ENCODE measurements at places on chromosomes 6 and 20.

DNA sequence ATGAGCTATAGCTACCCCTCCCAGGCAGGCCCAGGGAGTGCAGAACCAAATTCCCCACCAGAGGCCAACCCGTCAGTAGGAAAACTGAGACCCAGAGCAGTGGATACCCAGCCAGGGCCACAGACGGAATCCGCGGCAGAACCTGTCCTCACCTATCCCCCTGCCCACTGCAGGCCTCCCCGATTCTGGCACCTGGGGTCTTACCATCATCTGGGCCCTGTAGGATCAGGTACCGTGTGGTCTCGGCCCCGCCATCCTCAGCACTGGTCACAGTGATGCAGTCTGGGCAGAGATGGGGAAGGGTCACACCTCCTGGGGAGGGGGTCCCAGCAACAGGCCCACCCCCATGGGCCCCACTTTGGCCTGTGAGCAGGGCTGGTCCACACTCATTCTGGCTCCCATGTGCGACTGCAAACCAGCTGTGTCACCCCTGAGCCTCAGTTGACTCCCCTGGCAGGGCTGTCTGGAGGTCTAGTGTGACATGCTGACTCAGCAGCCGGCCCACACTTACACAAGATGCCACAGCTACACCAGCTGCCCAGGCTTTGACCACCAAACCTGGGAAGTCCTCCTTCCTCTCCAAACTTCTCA is 3.8 kb downstream of the ZNF335 start:
- no peak for DNase-seq

DNA sequence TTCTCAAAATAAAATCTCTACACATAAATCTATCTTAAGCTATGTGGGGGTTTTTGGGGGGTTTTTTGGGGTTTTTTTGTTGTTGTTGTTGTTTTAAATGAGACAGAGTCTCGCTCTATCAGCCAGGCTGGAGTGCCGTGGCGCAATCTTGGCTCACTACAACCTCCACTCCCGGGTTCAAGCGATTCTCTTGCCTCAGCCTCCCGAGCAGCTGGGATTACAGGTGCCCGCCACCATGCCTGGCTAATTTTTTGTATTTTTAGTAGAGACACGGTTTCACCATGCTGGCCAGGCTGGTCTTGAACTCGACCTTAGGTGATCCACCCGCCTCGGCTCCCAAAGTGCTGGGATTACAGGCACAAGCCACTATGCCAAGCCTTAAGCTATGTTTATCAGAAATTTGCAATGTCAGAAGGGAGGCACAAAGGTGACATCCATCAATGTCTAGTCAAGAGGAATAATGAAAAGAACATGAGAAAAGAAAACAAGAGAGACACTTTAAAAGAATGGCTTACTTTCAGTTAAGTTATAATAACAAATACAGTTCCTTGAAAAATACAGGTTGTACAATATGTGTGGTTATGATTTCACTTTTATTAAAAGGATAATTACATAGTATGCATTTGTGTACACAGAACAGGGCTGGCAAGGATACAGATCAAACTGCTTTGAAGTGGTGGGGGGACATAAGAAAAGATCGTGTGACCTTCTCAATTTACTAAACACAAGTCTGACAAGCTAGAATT is 28.6 kb downstream of the SLC23A2 start:
- DNase-seq, result no peak

GRCh38 chr6:128057946-128058345 is 157.1 kb upstream of the THEMIS start:
- no peak for DNase-seq

DNA sequence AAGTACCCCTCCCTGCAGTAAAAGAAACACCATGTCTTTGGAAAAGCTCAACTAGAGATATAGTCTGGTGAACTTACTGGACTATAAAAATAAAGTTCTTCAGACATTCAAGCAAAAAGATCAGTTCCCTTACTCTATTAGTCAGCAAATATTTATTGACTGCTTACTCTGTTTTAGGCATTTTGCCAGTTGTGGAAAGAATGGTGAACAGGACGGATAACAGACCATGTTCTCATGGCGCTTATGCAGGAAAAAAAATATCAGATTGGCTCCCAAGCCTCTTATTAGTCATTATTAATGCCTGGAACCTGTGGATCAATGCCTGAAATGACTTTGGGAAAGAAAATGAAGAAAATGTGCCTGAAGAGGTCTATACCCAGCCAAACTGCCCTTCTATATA is 282.2 kb upstream of the EPHA7 start:
- no peak for DNase-seq

GRCh38 chr6:170187669-170188566 is 103.0 kb downstream of the DLL1 start:
- no peak for DNase-seq

DNA sequence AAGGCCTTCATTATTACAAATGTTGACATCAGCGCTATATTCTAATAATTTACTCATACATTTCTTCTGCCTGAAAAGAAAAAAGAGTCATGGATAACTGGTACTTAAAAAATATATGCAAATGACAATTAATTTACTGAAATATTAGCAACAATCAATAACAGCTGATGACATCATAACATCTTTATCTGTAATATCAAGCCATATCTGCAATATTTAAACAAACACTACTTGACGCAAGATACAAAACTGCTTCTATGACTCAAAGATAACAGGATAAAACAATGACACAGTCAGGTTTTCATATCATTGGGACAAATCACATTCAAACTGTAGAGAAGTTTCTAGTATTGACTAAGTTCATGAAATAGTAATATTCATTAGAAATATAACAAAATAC is 16.5 kb downstream of the HACE1 start:
- no peak for DNase-seq

- DNase-seq, result no peak
Observed at GRCh38 chr20:50580016-50580747, 70.0 kb downstream of the PTPN1 start.

DNA sequence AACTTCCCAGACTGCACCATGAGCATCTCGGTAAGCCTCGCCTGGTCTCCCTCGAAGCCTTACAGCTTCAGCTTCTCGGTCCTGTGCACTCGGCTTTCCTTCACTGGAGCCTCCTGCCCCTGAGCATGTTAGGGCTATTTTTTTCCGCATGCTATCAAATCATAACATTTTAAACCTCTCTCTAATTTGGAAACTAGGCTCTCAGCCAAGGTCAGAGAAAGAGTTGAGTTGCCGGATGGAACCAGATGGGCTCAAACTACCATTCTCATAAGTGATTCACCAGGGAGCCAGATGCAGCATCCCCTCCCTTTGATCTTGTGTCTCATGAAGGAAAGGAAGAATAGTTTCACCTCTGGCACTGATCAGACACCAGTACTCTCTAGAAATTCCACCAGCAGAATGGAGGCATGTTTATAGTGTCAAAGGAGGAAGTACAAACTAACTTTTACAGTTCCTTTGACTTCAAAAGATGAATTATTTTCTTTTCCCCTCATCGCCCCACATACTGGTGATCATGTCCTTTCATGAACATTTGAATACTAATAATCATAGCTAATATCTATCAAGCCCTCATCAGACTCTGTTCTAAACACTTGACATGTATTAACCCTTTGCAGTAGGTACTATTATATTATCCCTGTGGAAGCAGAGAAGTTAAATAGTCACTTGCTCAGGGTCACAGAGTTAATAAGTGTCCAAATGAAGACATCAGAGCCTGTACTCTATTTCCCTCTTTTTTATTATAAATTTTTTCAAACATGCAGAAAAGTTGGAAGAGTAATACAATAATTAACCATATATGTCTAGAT is 46.7 kb downstream of the MAP1LC3A start:
- peak; percentile 40 for DNase-seq

DNA sequence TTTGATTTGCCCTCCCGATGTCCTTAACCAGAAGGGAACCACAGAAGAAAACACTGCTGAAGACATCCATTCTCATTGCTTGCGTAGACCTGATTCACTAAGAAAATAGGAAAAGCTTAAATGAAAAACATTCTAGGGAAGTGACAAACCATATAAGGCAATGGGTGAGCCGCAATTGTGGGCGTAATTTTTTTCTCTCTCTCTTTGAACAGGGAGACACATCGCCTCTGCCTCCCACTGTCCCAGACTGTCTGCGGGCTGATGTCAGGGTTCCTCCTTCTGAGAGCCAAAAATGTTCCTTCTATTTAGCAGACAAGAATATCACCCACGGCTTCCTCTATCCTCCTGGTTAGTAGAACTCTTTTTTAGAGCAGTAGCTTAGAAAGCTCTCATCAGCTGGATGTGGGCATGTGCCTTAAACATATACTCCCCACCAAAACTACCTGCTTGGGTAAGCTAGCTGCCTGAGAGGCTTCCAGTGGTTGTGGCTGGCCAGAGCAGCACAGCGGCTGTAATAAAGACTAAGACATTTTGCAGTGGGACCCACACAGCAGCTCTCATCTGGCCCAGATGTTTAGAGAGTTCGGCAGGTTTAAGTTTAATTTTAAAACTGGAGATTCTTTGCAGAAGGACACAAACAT is 22.7 kb upstream of the CTAGE9 start:
- peak; percentile 71 for DNase-seq

DNA sequence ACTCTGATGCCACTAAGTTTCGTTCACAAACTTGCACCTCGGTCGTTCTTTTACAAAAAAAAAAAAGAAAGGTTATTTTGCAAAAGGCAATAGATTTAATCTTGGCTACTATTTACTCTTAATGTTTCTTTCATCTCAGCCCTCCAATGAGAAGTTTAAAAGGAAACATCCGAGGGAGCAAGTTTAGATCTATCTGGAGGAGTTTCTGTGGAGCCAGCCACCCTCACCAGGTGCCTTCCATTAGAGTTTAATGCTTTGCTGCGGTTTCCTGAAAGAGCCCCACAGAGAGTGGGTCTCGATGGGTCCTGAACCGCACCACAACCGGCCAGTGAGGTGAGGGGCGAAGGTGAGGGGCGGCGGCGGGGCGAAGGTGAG is 632 bp downstream of the PRKN start:
- DNase-seq, result no peak

GRCh38 chr20:41580350-41580749 is 37.8 kb downstream of the CHD6 start:
- no peak for DNase-seq

DNA sequence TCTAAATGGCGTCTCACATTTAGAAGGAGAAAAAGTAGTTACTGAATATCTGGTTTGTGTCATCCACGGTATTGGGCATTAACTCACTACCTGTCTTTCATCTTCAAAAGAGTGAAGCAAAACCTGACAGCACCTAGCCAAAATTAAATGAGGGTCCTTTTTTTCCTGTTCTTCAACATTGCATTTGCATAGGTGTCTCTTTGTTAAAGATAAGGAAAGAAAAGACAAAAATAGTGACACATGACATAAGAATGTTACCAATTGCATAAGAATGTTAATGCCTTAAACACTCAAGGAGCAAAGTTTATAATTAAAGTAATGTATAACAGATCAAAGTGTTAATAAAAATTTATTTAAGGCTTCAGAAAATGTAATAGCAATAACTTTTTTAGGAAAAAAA is 61.4 kb upstream of the MANEA start:
- DNase-seq, result no peak

GRCh38 chr6:24228681-24229255 is 102.8 kb downstream of the NRSN1 start:
- DNase-seq, result peak; percentile 28

- no peak for DNase-seq
Observed at GRCh38 chr6:14925025-14925698, 320.7 kb upstream of the JARID2 start.

GRCh38 chr6:124205921-124206320 is 402.3 kb downstream of the NKAIN2 start:
- DNase-seq, result no peak

DNA sequence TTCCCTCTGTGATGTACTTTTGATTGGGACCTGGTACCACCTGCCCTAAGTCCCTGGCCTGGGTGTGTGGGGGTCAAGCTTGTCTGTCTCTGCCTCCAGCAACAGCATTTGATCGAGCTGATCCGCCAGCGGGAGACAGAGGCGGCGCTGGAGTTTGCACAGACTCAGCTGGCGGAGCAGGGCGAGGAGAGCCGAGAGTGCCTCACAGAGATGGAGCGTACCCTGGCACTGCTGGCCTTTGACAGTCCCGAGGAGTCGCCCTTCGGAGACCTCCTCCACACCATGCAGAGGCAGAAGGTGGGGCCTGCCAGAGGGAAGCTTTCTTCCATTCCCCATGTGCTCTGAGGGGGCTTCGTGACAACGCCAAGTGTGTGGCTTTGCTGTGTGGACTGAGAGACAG is 5.4 kb downstream of the GID8 start:
- no peak for DNase-seq

- DNase-seq, result no peak
Observed at GRCh38 chr20:57397693-57398108, 6.5 kb downstream of the RBM38 start.

GRCh38 chr6:38142178-38142902 is 322.8 kb downstream of the ZFAND3 start:
- no peak for DNase-seq

DNA sequence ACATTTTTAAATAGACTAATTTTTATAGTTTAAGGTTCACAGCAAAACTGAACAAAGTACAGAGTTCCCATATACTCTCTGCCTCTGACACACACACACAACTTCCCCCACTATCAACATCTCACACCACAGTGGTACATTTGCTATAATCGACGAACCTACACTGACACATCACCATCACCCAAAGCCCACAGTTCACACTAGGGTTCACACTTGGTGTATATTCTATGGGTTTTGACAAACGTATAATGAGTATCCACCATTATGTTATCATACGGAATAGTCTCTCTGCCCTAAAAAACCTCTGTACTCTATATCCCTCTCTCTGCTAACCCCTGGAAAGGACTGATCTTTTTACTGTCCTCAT is 15.6 kb downstream of the TMEM30A start:
- no peak for DNase-seq

GRCh38 chr6:107565165-107565723 is 75.3 kb downstream of the SOBP start:
- DNase-seq, result no peak

DNA sequence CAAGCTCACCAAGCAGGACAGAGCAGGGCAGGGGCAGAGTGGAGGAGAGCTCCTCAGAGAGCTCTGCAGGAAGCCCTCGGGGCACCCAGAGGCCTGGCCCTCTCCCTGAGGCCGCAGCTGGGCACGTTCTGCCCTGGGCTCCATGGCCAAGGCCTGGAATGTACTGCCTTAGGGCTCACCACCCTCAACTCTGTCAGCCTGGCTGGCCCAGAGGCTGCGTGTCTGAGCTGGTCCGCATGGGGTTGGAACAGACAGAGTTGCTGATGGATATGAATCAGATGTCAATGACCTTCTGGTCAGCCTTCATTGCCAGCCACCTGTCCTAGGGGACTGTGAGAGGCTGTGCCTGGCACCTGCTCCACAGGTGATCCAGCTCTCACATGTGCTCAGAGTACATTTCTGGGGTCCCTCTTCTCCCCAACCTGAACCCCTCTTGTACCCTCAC is 33.2 kb upstream of the PCMTD2 start:
- DNase-seq, result no peak

GRCh38 chr20:59585714-59586409 is 18.5 kb upstream of the PHACTR3 start:
- no peak for DNase-seq
